ENCODE measurements at places on chromosomes 1 and 21. TPM values are rescaled to one million over a fixed set of nuclear protein-coding genes. Genes with fewer than 3 reads are reported as not detected.

Gene ATAD3C
- 1.9 TPM for total RNA-seq

DNA sequence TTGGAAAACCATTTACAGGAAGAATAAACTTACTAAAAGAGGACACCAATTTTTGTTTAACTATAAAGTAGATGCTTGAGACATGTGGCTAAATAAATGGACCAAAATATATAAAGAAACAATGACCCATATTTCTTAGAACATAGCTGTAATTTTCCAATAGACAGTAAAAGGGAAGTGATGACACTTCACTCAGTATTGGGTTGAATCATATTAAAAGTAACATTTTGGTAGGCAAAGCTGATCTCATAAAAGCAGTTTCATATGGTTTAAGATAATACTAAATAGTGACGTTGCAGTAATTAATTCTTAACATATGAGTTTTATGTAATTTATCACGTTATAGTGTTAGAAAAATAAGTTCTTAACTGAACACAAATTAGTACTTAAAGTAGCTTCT, 308.9 kb upstream of the RUNX1 start:
- no peak for DNase-seq

GRCh38 chr1:109239409-109240068, 9.8 kb upstream of the CELSR2 start:
- no peak for DNase-seq

DNA sequence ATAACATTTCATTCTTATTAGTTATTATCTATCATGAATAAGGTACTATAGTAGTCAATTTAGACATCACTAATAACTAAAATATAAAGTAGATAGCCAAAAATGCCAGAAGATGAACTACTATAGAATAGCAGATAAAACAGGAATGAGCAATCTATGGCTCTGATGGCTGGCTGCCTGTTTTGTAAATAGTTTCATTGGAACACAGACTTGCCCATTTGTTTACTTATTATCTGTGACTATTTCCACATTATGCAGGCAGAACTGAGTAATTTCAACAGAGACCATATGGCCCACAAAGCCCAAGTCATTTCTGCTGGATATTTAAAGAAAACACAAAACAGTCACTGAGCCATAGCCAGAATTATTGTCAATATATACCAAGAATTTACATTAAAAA, 222.1 kb downstream of the COL24A1 start:
- no peak for DNase-seq

- DNase-seq = no peak
Measured at GRCh38 chr1:92299477-92300150, 755 bp downstream of the RPAP2 start.
